ENCODE measurements at places on chromosomes 16 and 17. TPM values are rescaled to one million over a fixed set of nuclear protein-coding genes. Genes with fewer than 3 reads are reported as not detected.

GRCh38 chr16:83013071-83013470, 386.3 kb downstream of the CDH13 start:
- no peaks in the 10 kb centered on the region for H3K27me3 ChIP-seq
- no peak for DNase-seq

GRCh38 chr17:71251951-71252350, 868.9 kb upstream of the SOX9 start:
- no peaks in the 10 kb centered on the region for H3K27me3 ChIP-seq
- H3K4me3 ChIP-seq, result no peak overlapping the region
- no peak overlapping the region for H3K27ac ChIP-seq
- DNase-seq, result no peak

ZACN gene
- total RNA-seq, result not detected

DNA sequence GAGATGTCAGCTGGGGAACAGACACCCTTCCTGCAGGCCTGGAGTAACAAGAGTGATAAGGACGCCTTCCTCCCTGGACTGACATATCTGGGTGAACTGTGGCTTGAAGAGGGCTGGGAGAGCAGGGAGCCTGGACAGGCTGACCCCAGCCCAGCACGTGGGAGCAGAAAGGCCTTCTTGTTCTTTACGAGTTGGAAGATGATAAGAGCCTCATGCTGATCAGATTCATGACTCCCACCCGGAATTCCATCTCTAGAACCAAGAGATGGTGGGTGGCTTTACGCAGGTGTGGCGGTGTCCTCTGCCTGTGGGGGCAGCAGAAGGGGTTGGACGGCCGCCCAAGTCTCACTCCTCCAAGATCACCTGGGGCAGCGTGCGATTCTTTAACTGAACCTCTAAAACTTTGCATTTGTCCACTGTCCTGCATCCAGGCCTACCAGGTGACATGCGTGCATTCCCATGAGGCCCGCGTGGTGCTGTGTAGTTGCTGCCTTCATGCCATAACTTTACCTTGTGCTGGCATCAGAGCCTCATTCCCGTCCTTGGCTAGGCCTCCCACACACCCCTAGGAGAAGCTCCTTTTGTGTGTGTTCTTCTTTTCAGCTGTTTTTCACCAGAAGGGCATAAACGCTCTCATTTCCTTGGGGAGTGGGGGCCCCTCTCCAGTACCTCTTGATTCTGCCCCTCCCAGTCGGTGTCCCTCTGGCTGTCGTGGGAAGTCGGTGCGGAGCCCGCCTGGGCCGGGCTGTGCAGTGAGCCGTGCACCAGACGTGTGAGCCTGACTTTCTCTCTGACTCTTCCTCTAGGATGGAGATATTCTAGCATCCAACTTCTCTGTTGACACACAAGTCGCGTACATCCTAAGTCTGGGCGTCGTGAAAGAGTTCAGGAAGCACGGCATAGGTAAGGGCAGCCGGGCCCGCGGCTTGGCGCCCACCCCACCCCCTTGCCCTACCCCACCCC, 13.3 kb downstream of the C16orf90 start:
- H3K4me3 ChIP-seq, result no peak overlapping the region
- peak overlapping the region; percentile 48 for H3K27ac ChIP-seq
- no peaks in the 10 kb centered on the region for H3K27me3 ChIP-seq
- peaks cover 6% of the 10 kb centered on the region for H3K36me3 ChIP-seq
- H3K4me1 ChIP-seq, result peaks cover 3% of the 10 kb centered on the region

GRCh38 chr17:27218719-27219488, 75.0 kb upstream of the WSB1 start:
- no peaks in the 10 kb centered on the region for H3K27me3 ChIP-seq
- DNase-seq, result no peak
- H3K4me1 ChIP-seq, result no peaks in the 10 kb centered on the region
- H3K36me3 ChIP-seq, result no peaks in the 10 kb centered on the region
- H3K27ac ChIP-seq, result no peak overlapping the region

DNA sequence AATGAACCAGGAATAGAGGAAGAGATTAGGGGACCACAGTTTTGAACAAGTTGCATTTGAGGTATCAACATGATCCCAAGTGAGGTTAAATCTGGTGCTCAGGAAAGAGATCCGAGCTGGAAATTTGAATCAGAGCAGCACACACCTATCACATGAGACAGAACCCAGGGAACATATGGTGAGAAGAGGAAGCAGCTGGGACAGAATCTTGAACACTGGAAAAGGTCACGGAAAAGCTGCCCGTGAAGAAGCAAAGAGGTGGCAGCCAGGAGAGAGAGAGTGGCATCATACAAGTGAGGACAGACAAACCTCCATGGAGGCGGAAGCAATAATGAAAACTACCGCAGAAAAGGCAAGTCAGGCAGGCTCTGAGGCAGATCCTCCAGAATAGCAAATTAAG, 36.1 kb downstream of the USP31 start:
- H3K4me1 ChIP-seq, result peaks cover 15% of the 10 kb centered on the region
- DNase-seq, result no peak
- H3K36me3 ChIP-seq, result no peaks in the 10 kb centered on the region
- no peak overlapping the region for H3K4me3 ChIP-seq

RHBDL3 gene
- 0.80 TPM for total RNA-seq

- H3K4me3 ChIP-seq, result no peak overlapping the region
- H3K4me1 ChIP-seq, result peaks cover 9% of the 10 kb centered on the region
- DNase-seq, result peak; percentile 49
- H3K27me3 ChIP-seq, result no peaks in the 10 kb centered on the region
Measured at GRCh38 chr16:27253526-27253930, 15.0 kb downstream of the NSMCE1 start.

DNA sequence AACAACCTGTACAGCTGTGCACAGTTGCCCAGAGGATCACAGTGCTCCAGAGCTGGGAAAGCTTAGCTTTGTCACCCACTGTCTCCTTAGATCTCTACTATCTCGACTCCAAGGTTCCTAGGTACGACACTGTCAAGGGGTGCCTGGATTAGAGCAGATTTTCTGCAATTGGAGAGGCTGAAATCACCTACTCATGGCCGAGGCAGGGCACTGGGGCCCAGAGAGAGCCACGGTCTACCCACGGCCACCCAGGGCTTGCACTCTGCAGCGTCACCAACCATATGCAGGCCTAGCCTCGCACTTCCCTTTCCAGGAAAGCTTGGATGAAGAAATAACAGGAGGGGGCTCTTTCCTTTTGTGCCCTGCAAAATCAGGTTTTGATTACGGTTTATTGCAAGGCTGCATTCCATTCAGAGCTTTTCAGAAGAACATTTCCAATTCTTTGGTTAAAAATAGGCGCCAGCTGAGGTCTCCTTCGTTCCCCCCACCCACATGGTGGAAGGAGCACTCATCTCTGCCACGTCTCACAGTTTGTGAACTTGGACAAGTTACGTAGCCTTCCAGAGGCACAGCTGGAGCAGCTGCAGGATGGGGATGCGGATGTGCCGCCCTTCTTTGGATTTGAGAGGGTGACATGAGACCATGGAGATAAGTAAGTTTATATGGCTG, 80.0 kb downstream of the IRX5 start:
- no peaks in the 10 kb centered on the region for H3K4me1 ChIP-seq
- no peak overlapping the region for H3K4me3 ChIP-seq
- no peak overlapping the region for H3K27ac ChIP-seq
- no peaks in the 10 kb centered on the region for H3K27me3 ChIP-seq

GRCh38 chr17:28038802-28039201, 3.7 kb upstream of the NLK start:
- no peaks in the 10 kb centered on the region for H3K27me3 ChIP-seq
- H3K4me1 ChIP-seq, result peaks cover 22% of the 10 kb centered on the region
- H3K27ac ChIP-seq, result no peak overlapping the region
- no peak for DNase-seq
- peaks cover 5% of the 10 kb centered on the region for H3K36me3 ChIP-seq

- no peak for DNase-seq
- no peak overlapping the region for H3K27ac ChIP-seq
- no peaks in the 10 kb centered on the region for H3K36me3 ChIP-seq
- peaks cover 54% of the 10 kb centered on the region for H3K27me3 ChIP-seq
- no peak overlapping the region for H3K4me3 ChIP-seq
Measured at GRCh38 chr16:5064915-5065314, 841 bp downstream of the C16orf89 start.

- no peak for DNase-seq
- H3K27ac ChIP-seq, result no peak overlapping the region
- H3K4me3 ChIP-seq, result no peak overlapping the region
- H3K27me3 ChIP-seq, result no peaks in the 10 kb centered on the region
- H3K36me3 ChIP-seq, result no peaks in the 10 kb centered on the region
Measured at GRCh38 chr16:54370278-54371040, 83.9 kb upstream of the IRX3 start.

GRCh38 chr16:17414421-17414820, 56.3 kb downstream of the XYLT1 start:
- no peaks in the 10 kb centered on the region for H3K27me3 ChIP-seq
- no peaks in the 10 kb centered on the region for H3K4me1 ChIP-seq
- no peaks in the 10 kb centered on the region for H3K36me3 ChIP-seq
- H3K4me3 ChIP-seq, result no peak overlapping the region
- no peak overlapping the region for H3K27ac ChIP-seq
- DNase-seq, result no peak

GRCh38 chr17:81059026-81059425, 24.1 kb downstream of the BAIAP2 start:
- H3K36me3 ChIP-seq, result peaks cover 9% of the 10 kb centered on the region
- H3K27ac ChIP-seq, result no peak overlapping the region
- H3K4me3 ChIP-seq, result no peak overlapping the region
- peaks cover 28% of the 10 kb centered on the region for H3K4me1 ChIP-seq
- no peak for DNase-seq
- no peaks in the 10 kb centered on the region for H3K27me3 ChIP-seq

EFCAB5 gene
- total RNA-seq, result 2.6 TPM

TBC1D3I gene
- total RNA-seq, result 0.58 TPM

PIRT gene
- total RNA-seq, result not detected

DNA sequence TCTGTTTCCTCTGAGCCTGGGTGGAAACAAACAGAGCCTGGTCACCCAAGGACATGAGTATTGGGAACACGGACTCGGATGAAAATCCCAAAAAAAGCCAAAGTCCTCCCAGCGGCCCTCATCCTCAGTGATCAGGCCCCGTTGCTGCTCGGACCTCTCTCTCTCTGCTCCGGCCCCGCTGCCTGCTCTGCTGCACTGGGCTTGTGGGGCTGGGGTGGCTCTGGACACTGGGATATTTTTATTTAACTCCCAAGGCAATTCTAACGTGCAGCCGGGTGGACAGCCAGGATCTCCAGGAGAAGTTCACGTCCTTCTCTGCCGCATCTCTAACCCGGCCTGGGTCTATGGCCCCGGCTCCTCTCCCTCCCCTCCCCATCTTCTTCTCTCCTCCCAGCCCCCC, 280.9 kb upstream of the TNRC6C start:
- peaks cover 5% of the 10 kb centered on the region for H3K4me1 ChIP-seq
- no peaks in the 10 kb centered on the region for H3K36me3 ChIP-seq
- DNase-seq, result no peak
- H3K27me3 ChIP-seq, result no peaks in the 10 kb centered on the region

GRCh38 chr16:48681520-48681919, 71.5 kb upstream of the N4BP1 start:
- H3K4me1 ChIP-seq, result no peaks in the 10 kb centered on the region
- no peak overlapping the region for H3K4me3 ChIP-seq
- DNase-seq, result peak; percentile 1
- H3K36me3 ChIP-seq, result no peaks in the 10 kb centered on the region
- H3K27me3 ChIP-seq, result peaks cover 26% of the 10 kb centered on the region

GRCh38 chr17:75114552-75115314, 5.0 kb downstream of the ARMC7 start:
- H3K4me3 ChIP-seq, result peak overlapping the region; percentile 47
- H3K27me3 ChIP-seq, result no peaks in the 10 kb centered on the region
- no peak for DNase-seq
- peak overlapping the region; percentile 74 for H3K27ac ChIP-seq
- H3K4me1 ChIP-seq, result peaks cover 4% of the 10 kb centered on the region

- H3K36me3 ChIP-seq, result no peaks in the 10 kb centered on the region
- no peaks in the 10 kb centered on the region for H3K27me3 ChIP-seq
- H3K27ac ChIP-seq, result no peak overlapping the region
- DNase-seq, result peak; percentile 63
Measured at GRCh38 chr16:20851601-20852000, 45.3 kb downstream of the REXO5 start.

C1QTNF8 gene
- not detected for total RNA-seq

DNA sequence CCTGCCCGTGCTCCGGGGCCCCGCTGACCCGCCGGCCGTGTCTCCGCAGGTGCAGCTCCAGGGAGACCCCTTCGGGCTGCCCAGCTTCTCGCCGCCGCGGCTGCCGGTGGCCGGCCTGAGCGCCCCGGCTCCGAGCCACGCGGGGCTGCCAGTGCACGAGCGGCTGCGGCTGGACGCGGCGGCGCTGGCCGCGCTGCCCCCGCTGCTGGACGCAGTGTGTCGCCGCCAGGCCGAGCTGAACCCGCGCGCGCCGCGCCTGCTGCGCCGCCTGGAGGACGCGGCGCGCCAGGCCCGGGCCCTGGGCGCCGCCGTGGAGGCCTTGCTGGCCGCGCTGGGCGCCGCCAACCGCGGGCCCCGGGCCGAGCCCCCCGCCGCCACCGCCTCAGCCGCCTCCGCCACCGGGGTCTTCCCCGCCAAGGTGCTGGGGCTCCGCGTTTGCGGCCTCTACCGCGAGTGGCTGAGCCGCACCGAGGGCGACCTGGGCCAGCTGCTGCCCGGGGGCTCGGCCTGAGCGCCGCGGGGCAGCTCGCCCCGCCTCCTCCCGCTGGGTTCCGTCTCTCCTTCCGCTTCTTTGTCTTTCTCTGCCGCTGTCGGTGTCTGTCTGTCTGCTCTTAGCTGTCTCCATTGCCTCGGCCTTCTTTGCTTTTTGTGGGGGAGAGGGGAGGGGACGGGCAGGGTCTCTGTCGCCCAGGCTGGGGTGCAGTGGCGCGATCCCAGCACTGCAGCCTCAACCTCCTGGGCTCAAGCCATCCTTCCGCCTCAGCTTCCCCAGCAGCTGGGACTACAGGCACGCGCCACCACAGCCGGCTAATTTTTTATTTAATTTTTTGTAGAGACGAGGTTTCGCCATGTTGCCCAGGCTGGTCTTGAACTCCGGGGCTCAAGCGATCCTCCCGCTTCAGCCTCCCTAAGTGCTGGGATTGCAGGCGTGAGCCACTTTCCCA, 5.9 kb downstream of the CTF1 start:
- no peaks in the 10 kb centered on the region for H3K36me3 ChIP-seq
- H3K4me3 ChIP-seq, result peak overlapping the region; percentile 42
- peak; percentile 73 for DNase-seq
- peaks cover 22% of the 10 kb centered on the region for H3K4me1 ChIP-seq
- peak overlapping the region; percentile 82 for H3K27ac ChIP-seq

GRCh38 chr17:42422412-42422957, 571 bp downstream of the CAVIN1 start:
- no peak for DNase-seq
- no peaks in the 10 kb centered on the region for H3K27me3 ChIP-seq
- H3K4me1 ChIP-seq, result no peaks in the 10 kb centered on the region
- peak overlapping the region; percentile 66 for H3K4me3 ChIP-seq
- H3K27ac ChIP-seq, result peak overlapping the region; percentile 47
- no peaks in the 10 kb centered on the region for H3K36me3 ChIP-seq

Measured in A673 (cell line).